ENCODE measurements at places on chromosomes 1 and 21. TPM values are rescaled to one million over a fixed set of nuclear protein-coding genes. Genes with fewer than 3 reads are reported as not detected.

- peak overlapping the region; percentile 37 for H3K27ac ChIP-seq
- no peak for DNase-seq
- peaks cover 75% of the 10 kb centered on the region for H3K4me1 ChIP-seq
- no peaks in the 10 kb centered on the region for H3K27me3 ChIP-seq
- H3K4me3 ChIP-seq = no peak overlapping the region
Measured at GRCh38 chr21:34077888-34078287, 4.5 kb downstream of the MRPS6 start.

The OBSCN gene
- 17.5 TPM for total RNA-seq

The B3GALT6 gene
- 17.7 TPM for total RNA-seq

- H3K27me3 ChIP-seq = no peaks in the 10 kb centered on the region
- no peaks in the 10 kb centered on the region for H3K36me3 ChIP-seq
Measured at GRCh38 chr1:108851567-108851966, 5.3 kb downstream of the AKNAD1 start.

- H3K4me1 ChIP-seq = peaks cover 35% of the 10 kb centered on the region
- H3K27ac ChIP-seq = no peak within 1 kb of the TSS
- peaks cover 9% of the 10 kb centered on the region for H3K36me3 ChIP-seq
Measured at GRCh38 chr1:20507564-20508410, at the start of gene MUL1. Gene MUL1 (minus strand): TSS chr1:20508151. CDS start chr1:20508024, 127 bp downstream.

DNA sequence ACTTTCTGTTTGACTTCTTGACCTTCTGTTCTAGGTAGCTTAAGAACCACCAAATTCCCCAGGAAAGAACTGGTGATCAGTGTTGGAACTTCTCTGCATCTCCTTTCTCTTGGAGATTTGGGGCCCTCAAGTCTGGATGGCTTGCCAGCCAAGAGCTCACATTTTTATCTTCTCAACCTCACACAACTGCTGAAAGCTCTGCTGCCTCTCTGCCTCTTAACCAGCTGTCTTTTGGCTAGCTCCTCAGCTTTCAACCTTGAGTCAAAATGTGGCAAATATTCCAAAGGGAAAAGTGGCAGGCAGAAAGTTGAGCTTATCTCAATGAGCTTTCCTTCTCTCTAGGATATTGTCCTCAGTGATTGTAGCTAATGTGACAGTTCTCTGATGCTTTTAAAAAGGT, 89.2 kb upstream of the CCDC190 start:
- no peaks in the 10 kb centered on the region for H3K36me3 ChIP-seq
- H3K4me1 ChIP-seq = peaks cover under 1% of the 10 kb centered on the region
- no peaks in the 10 kb centered on the region for H3K27me3 ChIP-seq
- no peak overlapping the region for H3K27ac ChIP-seq

DNA sequence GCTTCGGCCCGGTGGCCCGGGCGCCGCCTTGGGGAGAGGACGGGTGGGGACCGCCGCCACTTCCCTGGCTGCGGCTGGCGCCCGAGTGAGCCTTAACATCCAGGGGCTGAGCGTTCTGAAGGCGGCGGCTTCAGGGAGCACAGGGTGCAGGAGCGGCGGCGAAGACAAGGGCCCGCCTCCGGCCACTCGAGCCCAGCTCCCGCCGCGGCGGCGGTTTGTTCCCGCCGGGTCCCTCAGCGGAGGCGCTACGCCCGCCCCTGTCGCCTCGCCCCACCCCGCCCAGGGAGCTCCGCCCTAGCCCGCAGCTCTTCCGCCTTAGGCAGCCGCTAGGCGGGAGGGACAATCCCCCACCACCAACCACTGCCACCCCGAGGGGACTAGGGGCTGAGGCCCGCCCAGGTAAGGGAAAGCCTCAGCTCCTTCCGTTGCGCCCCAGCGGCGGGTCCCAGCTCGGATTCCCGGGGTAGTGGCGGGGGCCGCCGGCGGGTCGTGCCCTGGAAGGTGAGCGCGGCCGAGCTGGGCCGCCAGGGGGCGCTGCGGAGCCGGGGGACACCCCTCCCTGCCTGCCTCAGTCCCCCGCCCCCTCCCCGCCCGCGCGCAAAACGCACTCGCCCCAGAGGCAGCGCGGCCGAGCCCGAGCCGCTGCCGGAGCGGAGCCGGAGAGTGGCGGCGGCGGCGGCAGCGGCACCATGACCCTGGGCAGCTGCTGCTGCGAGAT, at the start of gene FOXD2:
Gene FOXD2, plus strand, starts transcription at position 598 of the 718 bp plus-strand sequence. Its CDS starts 92 bp downstream, at position 690.
- no peaks in the 10 kb centered on the region for H3K27me3 ChIP-seq
- peak within 1 kb of the TSS; percentile 72 for H3K27ac ChIP-seq
- peaks cover 16% of the 10 kb centered on the region for H3K4me1 ChIP-seq
- no peaks in the 10 kb centered on the region for H3K36me3 ChIP-seq
- peak; percentile 97 for DNase-seq

DNA sequence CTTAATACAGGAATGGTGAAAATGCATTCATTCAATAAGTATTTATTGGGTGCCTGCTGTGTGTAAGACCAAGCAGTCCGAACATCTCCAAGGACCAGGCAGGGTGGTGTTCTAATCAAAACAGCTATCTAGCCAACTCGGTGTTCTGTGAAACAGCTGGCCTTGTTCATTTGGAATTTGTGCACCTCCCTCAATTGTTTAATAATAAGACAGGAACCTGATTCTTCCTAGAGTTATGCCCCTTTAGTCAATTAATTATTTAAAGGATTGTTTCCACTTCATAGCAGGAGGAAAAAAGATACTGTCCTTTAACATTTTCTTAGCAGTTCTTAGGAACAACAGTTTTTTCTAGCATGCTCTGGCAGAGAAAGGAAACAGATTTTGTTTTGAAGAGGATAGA, 30.4 kb downstream of the S100A10 start:
- H3K4me3 ChIP-seq = no peak overlapping the region
- H3K27ac ChIP-seq = no peak overlapping the region

The SAMD13 gene
- total RNA-seq = 3.1 TPM

DNA sequence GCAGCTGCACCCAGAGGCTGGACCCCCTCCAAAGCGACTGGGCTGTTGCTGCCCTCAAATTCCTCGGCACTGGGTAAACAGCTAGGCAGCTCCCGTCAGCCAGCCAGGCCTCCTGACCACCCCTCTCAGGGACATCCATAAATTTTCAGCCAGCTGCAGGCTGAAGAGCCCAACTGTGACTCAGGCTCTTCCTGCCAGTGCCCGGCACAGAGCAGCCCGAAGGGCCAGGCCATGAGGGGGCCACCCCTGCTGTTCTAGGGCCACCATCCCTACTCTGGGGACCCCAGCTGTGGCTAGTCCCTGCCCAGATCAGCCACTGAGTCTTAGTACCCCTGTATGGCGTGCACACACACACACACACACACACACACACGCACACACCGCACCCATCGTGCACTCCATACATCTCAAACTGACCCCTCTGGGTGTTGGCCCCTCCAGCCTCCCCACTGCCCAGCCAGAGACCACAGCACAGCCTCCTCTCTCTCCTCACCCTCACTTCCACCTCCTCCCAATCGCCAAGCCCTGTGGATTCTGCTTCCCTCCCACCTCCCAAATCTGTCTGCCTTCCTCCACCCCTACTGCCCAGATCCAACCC, 6.2 kb upstream of the LAPTM5 start:
- no peaks in the 10 kb centered on the region for H3K27me3 ChIP-seq
- DNase-seq = no peak
- H3K36me3 ChIP-seq = no peaks in the 10 kb centered on the region
- no peak overlapping the region for H3K4me3 ChIP-seq
- H3K27ac ChIP-seq = no peak overlapping the region

GRCh38 chr1:27592232-27592930, 11.6 kb downstream of the AHDC1 start:
- no peaks in the 10 kb centered on the region for H3K36me3 ChIP-seq
- H3K27me3 ChIP-seq = no peaks in the 10 kb centered on the region
- DNase-seq = no peak
- H3K4me1 ChIP-seq = no peaks in the 10 kb centered on the region

The AJAP1 gene
- total RNA-seq = not detected

DNA sequence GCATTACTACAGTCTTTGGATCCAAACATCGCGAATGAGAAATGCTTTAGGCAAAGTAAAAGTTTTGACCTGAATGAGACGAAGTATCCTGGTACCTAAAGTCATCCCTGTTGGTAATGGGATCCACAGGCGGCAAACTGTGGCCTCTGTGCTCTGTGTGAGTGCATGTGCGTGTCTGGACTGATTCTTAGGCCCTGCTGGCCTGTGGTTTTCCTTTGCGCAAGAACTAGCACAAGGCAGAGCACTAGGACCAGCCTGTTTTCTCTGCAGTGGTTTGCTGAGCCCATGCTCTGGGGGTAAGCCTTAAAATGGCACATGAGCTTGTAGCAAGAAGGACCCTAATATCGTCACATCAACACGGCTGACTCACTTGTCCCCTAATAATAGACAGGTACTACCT, 251.2 kb downstream of the DSCAM start:
- H3K4me1 ChIP-seq = no peaks in the 10 kb centered on the region
- H3K36me3 ChIP-seq = no peaks in the 10 kb centered on the region
- no peak for DNase-seq
- no peaks in the 10 kb centered on the region for H3K27me3 ChIP-seq
- no peak overlapping the region for H3K27ac ChIP-seq
- H3K4me3 ChIP-seq = no peak overlapping the region

The CD34 gene
- 0.04 TPM for total RNA-seq

DNA sequence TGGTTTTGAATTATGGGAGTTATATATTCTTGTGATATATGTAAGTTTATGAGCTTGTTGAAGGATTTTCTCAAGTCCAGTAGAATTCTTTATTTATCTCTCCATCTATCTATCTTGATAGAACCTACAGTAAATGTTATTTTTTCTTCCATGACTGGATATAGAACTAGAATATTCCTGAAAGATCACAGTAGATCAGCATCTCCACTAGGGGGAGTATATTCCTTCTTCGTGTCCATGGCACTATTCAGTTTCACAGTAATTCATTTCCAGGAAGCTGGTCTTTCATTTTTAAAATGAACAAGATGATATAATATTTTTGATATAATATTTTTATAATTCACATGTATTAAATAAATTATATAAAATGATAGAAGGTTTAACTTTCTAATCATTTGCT, 18.8 kb downstream of the TMPRSS15 start:
- no peak overlapping the region for H3K27ac ChIP-seq
- DNase-seq = peak; percentile 64
- H3K4me3 ChIP-seq = no peak overlapping the region
- no peaks in the 10 kb centered on the region for H3K36me3 ChIP-seq
- no peaks in the 10 kb centered on the region for H3K27me3 ChIP-seq

GRCh38 chr21:15444118-15444960, 285.4 kb upstream of the USP25 start:
- H3K27ac ChIP-seq = no peak overlapping the region
- H3K4me1 ChIP-seq = no peaks in the 10 kb centered on the region
- no peak for DNase-seq
- H3K4me3 ChIP-seq = no peak overlapping the region
- no peaks in the 10 kb centered on the region for H3K36me3 ChIP-seq

The TTC34 gene
- total RNA-seq = 0.32 TPM

GRCh38 chr1:36709869-36710481, 227.3 kb upstream of the CSF3R start:
- no peak overlapping the region for H3K27ac ChIP-seq
- no peaks in the 10 kb centered on the region for H3K36me3 ChIP-seq
- DNase-seq = no peak
- no peaks in the 10 kb centered on the region for H3K27me3 ChIP-seq

Data from Karpas-422 (cell line).